ENCODE measurements at places on chromosomes 12 and 14. TPM values are rescaled to one million over a fixed set of nuclear protein-coding genes. Genes with fewer than 3 reads are reported as not detected.

The LIN7A gene
- total RNA-seq = 5.7 TPM

The C12orf56 gene
- not detected for total RNA-seq

- DNase-seq = no peak
- no peak overlapping the region for H3K27ac ChIP-seq
- H3K36me3 ChIP-seq = no peaks in the 10 kb centered on the region
- no peak overlapping the region for H3K4me3 ChIP-seq
- no peaks in the 10 kb centered on the region for H3K4me1 ChIP-seq
Measured at GRCh38 chr12:52023976-52024688, 17.4 kb downstream of the TAMALIN start.

DNA sequence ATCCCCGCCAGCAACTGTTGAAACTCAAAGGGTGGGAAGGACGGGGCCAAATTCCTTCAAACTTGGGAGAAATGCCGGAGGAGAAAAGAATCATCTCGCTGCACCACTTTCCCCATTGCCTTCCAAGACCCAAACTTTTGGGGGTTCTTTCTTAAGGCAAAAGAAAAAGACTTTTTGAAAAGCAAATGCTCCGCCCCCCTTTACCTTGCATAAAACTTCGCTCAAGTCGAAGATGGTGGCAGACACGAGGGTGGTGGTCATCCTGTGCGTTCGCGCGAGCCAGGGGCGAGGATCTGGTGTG, 239 bp downstream of the ZFP36L1 start:
- H3K27me3 ChIP-seq = peaks cover 2% of the 10 kb centered on the region
- no peak for DNase-seq
- peaks cover 6% of the 10 kb centered on the region for H3K4me1 ChIP-seq

- no peaks in the 10 kb centered on the region for H3K4me1 ChIP-seq
- H3K4me3 ChIP-seq = no peak overlapping the region
- no peak for DNase-seq
- no peaks in the 10 kb centered on the region for H3K27me3 ChIP-seq
- no peak overlapping the region for H3K27ac ChIP-seq
Measured at GRCh38 chr12:18239526-18239925, 21.8 kb upstream of the PIK3C2G start.

Measured in aorta (tissue), 5 donors.